ENCODE measurements at places on chromosomes 12 and 14.

DNA sequence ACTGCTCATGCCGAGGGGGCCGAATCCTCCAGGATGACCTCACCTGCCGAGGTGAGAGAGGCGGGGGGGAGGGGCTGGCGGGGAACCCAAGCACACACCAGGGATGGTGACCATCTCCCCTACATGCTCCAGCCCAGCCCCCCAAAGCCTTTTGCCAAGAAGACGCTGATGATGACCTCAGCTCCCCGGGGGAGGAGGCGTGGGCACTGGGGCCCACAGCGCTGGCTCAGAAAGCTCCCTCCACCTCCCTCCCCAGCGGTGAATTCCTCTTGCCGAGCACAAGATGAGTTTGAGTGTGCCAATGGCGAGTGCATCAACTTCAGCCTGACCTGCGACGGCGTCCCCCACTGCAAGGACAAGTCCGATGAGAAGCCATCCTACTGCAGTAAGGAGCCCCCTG lies 23.7 kb upstream of the NXPH4 start:
- H3K27ac ChIP-seq = no peak overlapping the region
- no peak overlapping the region for H3K4me3 ChIP-seq
- no peaks in the 10 kb centered on the region for H3K27me3 ChIP-seq
- no peak for DNase-seq

DNA sequence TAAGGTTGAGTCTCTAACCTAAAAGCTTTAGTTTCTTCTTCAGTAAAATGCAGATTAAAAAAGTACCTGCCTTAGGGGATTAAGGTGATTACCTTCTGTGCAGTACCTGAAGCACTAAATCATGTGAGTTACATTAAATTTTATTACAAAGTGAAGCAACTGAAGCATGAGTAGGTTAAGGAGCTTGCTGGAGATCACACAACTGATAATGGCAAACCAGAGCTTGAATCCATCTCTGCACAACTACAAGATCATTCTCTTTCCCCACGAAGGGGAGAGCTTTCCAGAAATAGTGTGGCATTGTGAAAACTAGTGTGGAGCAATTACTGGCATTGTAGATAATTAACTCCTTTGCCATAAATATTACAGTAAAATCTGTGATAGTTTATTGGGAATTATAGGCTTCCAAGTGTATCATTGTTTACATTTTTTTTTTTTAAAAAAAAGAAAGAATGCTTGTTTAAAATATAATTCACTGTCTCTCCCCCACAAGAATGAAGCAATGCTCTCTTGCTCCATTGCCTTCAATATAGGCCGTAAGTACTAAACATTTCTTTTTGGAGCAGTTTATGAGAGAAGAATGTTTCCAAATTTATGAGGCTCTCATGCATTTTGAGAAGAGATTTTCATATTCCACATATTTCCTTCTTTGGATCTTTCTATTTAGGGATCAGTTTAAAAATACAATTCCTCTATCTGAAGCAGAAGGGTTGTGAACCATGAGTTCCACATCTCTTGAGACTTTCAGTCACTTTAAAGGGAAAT lies 20.5 kb downstream of the SLC38A2 start:
- H3K27ac ChIP-seq = peak overlapping the region; percentile 45
- H3K27me3 ChIP-seq = no peaks in the 10 kb centered on the region
- no peak overlapping the region for H3K4me3 ChIP-seq
- H3K36me3 ChIP-seq = no peaks in the 10 kb centered on the region
- no peak for DNase-seq
- peaks cover 53% of the 10 kb centered on the region for H3K4me1 ChIP-seq

- H3K27me3 ChIP-seq = no peaks in the 10 kb centered on the region
- H3K27ac ChIP-seq = no peak overlapping the region
- no peak overlapping the region for H3K4me3 ChIP-seq
These were observed 12.7 kb downstream of the SUSD6 start for GRCh38 chr14:69624136-69624535.

GRCh38 chr12:27464220-27464554 lies 17.7 kb downstream of the SMCO2 start:
- H3K27ac ChIP-seq = no peak overlapping the region
- no peak for DNase-seq
- H3K36me3 ChIP-seq = no peaks in the 10 kb centered on the region
- no peaks in the 10 kb centered on the region for H3K4me1 ChIP-seq
- H3K27me3 ChIP-seq = no peaks in the 10 kb centered on the region
- no peak overlapping the region for H3K4me3 ChIP-seq

DNA sequence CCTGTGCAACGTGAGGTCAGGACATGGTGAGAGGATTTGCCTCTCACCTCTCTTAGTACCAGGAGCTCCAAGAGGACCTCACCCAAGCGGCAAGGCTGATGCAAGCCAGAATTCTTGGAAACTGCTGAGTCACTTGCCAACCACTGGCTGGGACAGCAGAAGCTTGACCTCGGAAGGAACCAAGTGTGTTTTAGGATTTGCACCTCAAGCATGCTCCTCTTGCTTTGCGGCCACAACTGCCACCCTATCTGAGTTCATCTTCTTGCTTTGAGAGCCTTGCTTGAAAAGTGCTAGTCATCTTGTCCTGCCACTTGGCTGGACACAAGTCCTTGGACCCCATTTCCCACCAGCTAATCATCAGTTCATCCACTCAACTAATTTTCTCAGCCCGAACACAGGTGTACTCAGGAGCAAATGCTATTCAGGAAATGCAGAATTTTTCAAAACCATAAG lies 195.8 kb downstream of the SLC25A21 start:
- no peaks in the 10 kb centered on the region for H3K36me3 ChIP-seq
- H3K27me3 ChIP-seq = no peaks in the 10 kb centered on the region
- no peak for DNase-seq
- peaks cover 9% of the 10 kb centered on the region for H3K4me1 ChIP-seq
- H3K4me3 ChIP-seq = no peak overlapping the region
- H3K27ac ChIP-seq = no peak overlapping the region

- no peak overlapping the region for H3K27ac ChIP-seq
- H3K36me3 ChIP-seq = peaks cover 47% of the 10 kb centered on the region
- no peaks in the 10 kb centered on the region for H3K27me3 ChIP-seq
- H3K4me3 ChIP-seq = no peak overlapping the region
These were observed 10.7 kb downstream of the ULK1 start for GRCh38 chr12:131905081-131905629.

DNA sequence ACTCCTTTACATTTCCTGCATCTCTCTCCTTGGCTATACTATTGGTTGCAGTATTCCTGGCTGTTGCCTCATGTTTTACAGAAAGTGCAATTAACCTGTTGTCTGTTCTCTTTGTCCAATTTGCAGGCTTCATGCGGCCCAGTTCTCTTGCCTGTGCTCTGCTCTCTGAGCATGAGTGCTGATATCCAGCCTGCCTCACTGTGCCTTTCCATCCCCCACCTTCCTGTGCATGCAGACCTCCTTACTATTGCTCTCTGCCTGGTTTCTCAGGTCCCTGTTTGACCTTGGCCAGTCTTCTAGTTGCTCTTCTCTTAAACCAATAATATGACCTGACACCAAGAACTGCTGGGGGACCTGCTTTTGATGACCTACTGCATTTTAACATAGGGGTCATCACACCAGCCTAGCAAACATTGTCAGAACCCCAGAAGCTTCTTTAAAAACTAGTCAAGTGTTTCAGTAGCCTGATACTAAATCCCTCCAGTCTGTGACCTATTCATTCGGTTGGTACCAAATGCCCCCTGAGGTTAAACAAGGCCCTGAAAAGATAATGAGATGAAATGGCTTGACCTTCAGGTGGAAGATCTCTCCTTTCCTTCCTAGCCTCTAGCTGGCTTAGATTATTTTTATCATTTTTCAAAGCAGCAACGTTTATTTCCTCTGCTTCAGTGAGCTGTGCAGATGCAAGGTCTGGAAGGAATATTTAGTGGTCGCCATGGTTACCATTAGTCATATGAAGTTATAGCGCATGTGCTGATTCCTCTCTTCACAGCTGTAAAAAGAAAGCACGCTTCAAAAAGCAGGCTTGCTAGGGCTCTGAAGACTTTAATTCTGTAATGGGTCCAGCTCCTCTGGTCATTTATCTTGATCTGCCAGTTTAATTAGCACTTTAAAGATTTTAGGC lies 216.5 kb downstream of the PHLDA1 start:
- H3K27ac ChIP-seq = peak overlapping the region; percentile 27
- H3K36me3 ChIP-seq = no peaks in the 10 kb centered on the region
- H3K4me3 ChIP-seq = no peak overlapping the region
- H3K4me1 ChIP-seq = peaks cover 7% of the 10 kb centered on the region

GRCh38 chr14:71324767-71325272 lies 417.6 kb downstream of the PCNX1 start:
- H3K27ac ChIP-seq = peak overlapping the region; percentile 99
- DNase-seq = no peak
- H3K4me1 ChIP-seq = peaks cover 17% of the 10 kb centered on the region
- no peak overlapping the region for H3K4me3 ChIP-seq

DNA sequence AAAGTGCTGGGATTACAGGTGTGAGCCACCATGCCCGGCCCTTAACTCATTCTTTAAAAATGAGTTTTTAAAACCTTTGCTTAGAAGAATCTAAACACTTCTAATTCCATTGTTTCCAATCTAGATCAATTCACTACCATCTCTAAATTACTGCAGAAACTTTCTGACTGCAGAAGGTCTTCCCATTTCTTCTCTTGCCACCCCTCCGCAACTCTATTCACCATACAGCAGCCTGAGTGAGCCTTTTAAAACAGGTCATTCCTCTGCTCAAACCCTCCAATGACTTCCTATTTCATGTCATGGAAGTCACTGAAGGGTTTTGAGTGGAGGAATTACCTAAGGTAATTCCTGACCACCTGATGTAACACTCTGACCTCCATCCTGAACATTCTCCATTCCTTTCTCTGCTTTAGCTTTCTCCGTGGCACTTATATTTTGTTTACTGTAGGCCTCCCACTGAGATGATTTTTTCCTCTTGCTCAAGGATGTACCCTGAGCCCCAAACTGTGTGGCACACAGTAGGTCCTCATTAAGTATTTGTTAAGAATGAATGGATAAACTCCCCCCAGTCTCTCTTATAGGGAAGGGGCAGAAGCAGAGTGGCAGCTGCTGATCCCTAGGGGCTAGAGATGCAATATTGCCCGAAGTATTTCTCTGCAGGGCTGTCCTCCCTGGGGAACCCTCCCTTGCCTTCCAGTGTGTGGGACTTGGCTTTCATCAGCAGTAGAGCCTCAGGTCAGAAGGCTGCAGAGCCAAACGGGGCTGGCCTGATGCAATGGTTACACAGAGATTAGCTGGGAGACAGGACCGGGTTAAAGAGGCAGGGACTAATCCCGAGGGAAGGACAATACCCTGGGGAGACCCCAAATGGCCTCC lies 1.2 kb downstream of the DDIT3 start:
- peak overlapping the region; percentile 65 for H3K4me3 ChIP-seq
- peak; percentile 83 for DNase-seq
- peaks cover 53% of the 10 kb centered on the region for H3K4me1 ChIP-seq
- peaks cover 37% of the 10 kb centered on the region for H3K36me3 ChIP-seq

- peaks cover 40% of the 10 kb centered on the region for H3K36me3 ChIP-seq
- no peaks in the 10 kb centered on the region for H3K27me3 ChIP-seq
- peaks cover 4% of the 10 kb centered on the region for H3K4me1 ChIP-seq
- H3K27ac ChIP-seq = peak overlapping the region; percentile 51
- H3K4me3 ChIP-seq = no peak overlapping the region
- DNase-seq = no peak
These were observed 99.2 kb downstream of the HEATR5A start for GRCh38 chr14:31320922-31321766.

DNA sequence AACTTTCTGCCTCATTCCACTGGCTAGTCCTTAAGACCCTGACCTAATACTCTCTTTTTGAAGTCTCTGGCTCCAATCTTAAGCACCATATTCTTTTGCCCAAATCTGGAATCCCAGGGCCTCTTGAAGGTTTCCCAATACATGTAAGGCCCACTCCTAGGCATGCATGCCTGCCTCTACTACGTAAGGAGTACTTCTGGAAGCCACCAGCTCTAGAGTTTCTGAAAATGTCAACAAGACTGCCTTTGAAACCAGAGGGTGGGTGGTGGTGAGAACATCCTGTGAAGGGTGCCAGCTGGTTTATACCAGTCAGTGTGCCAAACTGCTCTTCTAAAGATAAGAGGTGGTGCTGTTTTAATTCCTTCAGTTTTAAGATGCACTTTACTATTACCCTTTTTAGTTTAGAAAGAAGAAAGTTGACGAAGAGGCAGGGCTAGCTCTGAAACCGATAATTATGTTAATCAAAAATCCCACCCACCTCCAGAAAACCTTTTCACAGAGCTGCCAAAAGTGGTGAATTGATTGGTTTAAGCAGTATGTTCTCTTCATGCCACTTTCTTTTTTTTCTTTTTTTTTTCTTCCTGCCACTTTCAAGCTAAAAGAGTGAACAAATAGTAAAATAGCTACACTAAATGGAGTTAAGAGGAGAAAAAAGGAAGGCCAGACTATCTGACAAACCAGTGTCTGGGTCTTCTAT lies 8.7 kb upstream of the WDR89 start:
- H3K27me3 ChIP-seq = no peaks in the 10 kb centered on the region
- H3K4me3 ChIP-seq = no peak overlapping the region
- H3K4me1 ChIP-seq = no peaks in the 10 kb centered on the region
- no peak overlapping the region for H3K27ac ChIP-seq

DNA sequence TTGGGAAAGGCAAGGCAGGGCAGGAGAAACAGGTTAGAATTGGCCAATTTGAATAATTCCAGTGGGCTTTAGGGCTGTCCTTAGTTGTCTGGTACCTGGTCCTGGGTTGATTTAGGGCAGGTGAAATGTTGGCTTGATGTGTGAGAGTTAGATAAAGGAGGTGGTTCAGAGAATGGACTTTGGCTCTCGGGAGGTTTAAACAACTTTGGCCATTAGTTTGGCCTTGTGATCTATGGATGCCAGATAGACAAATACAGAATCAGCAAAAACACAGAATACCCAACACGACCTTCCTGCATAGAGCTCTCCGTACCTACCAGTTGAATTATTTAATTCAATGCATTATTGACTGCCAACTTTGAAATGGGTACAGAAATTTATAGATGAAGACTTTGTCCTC lies 35.1 kb downstream of the SCN8A start:
- no peaks in the 10 kb centered on the region for H3K36me3 ChIP-seq
- H3K4me1 ChIP-seq = no peaks in the 10 kb centered on the region
- H3K27me3 ChIP-seq = no peaks in the 10 kb centered on the region
- H3K4me3 ChIP-seq = no peak overlapping the region
- no peak overlapping the region for H3K27ac ChIP-seq

GRCh38 chr12:13596714-13597113 lies 384.7 kb downstream of the GRIN2B start:
- no peaks in the 10 kb centered on the region for H3K27me3 ChIP-seq
- H3K27ac ChIP-seq = no peak overlapping the region
- no peak for DNase-seq
- no peaks in the 10 kb centered on the region for H3K4me1 ChIP-seq
- H3K36me3 ChIP-seq = no peaks in the 10 kb centered on the region

- no peak for DNase-seq
- no peaks in the 10 kb centered on the region for H3K27me3 ChIP-seq
- H3K27ac ChIP-seq = no peak overlapping the region
- no peaks in the 10 kb centered on the region for H3K36me3 ChIP-seq
- H3K4me1 ChIP-seq = no peaks in the 10 kb centered on the region
These were observed 5.5 kb upstream of the HCFC2 start for GRCh38 chr12:104058802-104059201.

- no peaks in the 10 kb centered on the region for H3K4me1 ChIP-seq
These were observed 294.8 kb upstream of the G2E3 start for GRCh38 chr14:30264161-30264560.

Measured in tibial artery (tissue), 4 donors.